ENCODE measurements at places on chromosomes 3 and 15.

GRCh38 chr15:29669823-29670222 is 152.4 kb downstream of the TJP1 start:
- no peak for DNase-seq

DNA sequence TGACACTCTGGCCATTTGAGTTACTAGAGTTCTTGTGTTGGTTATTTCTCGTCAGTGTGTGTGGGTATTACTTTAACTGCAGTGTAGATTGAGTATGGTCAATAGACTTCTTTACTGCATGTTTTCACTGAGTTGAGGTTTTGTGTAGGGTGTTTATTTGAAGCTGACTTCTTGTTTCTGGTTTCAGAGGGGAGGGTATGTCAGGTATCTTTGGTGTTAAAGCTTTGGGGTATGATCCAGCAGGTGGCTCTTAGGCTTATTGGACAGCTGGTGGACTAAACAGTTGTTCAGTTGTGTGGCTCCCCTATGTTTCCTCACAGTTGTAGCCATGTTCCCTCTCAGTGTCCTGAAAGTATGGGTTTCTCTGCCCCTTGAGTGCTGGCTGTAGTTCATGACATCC is 72.0 kb downstream of the AKAP13 start:
- no peak for DNase-seq

- no peak for DNase-seq
Measured at GRCh38 chr3:176262071-176262470, 935.2 kb downstream of the TBL1XR1 start.

DNA sequence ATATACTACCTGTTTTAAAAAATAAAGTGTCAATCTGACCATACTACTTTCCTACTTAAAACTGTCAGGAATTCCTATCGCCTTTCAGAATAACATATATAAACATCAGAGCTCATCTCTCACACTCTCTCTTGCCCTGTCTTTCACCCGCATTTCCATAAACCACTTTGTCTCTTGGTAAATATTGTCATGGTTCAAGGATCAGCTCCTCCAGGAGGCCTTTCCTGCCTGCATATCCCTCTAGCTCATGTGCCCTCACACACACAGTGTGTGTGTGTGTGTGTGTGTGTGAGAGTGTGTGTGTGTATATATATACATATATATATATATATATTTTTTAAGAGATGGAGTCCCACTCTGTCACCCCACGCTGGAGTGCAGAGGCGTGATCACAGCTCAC is 6.7 kb downstream of the SUMF1 start:
- no peak for DNase-seq

DNA sequence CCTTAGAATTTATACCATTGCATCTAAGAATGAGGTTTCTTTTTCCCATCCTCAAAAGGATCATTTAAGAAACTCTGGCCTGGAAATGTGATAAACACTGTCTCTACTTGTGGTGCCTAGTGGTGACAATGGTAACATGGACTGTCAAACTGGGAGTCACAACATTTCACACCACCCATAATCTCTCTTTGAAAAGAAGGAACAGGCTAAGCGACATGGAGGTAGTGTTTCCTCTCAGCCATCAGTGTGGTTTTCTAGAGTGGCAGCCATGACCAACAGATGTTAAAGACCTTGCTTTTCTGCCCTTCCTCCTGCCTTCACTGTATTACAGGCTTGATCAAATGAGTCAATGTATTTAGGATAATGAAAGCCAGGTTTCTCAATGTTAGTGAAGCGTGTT is 283.1 kb upstream of the STAC start:
- DNase-seq = no peak

DNA sequence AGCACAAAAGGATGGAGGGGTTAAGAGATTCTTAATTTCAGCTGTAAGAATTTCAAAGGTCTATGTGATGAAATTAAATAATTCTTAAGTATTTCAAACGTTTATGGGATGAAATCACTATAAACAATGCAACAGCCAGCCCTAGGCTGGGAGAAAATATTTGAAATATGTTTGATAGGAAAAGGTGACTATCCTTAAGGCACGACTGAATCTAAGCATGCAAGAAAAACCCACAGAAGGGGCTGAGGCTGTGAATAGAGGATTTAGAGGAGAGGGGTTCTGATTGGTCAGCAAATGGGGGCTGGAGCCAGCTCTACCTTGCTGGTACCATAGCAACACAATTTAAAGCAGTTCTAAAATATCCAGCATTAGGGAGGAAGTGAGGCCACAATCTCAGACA is 220.8 kb upstream of the ATP10A start:
- DNase-seq = no peak

DNA sequence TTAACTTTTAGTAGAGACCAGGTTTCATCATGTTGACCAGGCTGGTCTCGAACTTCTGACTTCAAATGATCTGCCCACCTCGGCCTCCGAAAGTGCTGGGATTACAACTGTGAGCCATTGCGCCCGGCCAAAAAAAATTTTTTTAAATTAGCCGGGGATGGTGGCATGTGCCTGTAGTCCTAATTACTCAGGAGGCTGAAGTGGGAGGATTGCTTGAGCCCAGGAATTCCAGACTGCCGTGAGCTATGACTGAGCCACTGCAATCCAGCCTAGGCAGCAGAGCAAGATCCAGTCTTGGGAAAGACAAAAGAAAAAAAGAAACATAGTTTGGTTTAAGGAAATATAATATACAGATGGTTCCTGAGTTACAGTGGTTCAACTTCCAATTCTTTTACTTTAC is 44.9 kb upstream of the EIF3J start:
- no peak for DNase-seq

DNA sequence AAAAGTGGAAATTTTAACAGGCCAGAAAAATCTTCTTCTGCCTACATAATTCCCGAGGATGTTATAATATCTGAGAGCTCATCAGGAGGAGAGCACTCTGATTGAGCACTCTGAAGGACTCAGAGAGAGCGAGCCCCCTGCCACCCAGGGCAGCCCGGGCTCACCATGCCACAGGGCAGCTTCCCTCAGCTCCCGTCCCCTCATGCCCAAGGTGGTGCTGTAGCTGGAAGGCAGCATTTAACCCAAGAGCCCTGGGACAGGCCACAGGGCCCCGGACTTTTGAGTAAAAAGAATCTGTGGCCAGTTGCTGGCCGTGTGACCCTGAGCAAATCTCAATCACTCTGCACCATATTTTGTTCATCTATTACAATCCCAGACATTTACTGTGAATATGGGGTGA is 23.5 kb upstream of the RAD18 start:
- DNase-seq = no peak

GRCh38 chr3:188037195-188037718 is 116.7 kb upstream of the LPP start:
- DNase-seq = no peak

DNA sequence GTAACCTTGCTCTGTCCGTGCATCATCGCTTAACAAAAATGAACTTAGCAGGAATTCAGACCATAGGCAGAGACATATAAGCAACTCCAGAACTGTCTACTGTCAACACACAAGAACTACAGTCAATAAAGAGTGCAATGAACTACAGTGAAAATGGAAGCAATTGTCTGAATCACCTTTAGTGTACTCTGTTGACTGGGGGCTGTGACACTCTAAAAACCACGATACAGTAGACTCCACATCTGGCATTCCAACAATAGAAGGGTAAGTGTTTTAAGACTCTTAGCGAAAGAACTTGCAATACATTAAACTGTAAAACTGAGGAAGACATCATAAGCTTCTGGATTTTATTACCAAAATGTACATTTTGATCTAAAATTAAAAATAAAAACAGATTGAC is 347.3 kb downstream of the ZBTB20 start:
- no peak for DNase-seq

GRCh38 chr15:42955518-42955917 is 34.9 kb upstream of the TTBK2 start:
- no peak for DNase-seq

DNA sequence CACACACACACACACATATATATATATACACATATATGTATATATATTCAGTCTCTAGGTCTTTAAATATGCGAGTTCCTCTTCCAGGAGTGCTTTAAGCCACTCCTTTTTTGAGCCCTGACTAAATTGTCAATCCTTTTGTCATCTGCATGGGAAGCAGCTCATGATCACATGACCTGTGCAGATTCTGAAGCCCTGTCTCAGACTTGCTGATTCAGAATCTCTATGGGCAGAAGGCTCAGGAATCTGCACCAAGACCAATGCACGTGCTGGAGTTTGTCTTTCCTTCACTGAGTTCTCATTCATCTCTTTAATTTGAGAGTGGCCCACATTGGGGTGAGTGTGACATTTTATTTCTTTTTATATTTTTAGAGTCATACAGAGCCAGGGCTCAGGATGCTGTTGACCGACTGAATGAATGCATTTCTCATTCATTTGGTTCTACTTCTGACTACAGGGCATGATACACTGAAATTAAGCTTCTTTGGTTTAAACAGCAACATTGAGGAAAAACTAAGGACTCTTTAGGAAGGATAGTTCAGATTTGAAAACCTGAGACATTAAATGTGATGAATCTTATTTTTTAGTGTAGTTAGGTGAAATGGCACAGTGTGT is 307.5 kb downstream of the EDEM1 start:
- no peak for DNase-seq

DNA sequence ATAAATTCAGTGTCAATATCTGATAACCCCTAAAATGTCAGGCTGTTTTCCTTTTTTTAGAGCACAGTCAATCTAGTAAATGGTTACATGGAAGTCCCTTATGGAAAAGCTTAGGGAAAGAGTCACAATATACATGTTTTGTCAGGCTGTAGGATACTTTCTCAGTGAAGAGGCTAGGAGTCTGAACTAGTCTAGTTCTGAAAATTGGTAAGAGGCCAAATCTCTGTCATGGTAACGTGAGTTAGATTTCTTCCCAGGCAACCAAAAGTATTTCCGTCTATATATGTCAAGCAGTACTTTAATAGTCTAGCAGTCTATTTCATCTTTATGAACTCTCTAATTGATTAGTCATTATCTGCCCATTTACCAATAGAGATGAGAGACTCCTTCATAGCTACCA is 215.9 kb upstream of the LRRC3B start:
- DNase-seq = no peak

DNA sequence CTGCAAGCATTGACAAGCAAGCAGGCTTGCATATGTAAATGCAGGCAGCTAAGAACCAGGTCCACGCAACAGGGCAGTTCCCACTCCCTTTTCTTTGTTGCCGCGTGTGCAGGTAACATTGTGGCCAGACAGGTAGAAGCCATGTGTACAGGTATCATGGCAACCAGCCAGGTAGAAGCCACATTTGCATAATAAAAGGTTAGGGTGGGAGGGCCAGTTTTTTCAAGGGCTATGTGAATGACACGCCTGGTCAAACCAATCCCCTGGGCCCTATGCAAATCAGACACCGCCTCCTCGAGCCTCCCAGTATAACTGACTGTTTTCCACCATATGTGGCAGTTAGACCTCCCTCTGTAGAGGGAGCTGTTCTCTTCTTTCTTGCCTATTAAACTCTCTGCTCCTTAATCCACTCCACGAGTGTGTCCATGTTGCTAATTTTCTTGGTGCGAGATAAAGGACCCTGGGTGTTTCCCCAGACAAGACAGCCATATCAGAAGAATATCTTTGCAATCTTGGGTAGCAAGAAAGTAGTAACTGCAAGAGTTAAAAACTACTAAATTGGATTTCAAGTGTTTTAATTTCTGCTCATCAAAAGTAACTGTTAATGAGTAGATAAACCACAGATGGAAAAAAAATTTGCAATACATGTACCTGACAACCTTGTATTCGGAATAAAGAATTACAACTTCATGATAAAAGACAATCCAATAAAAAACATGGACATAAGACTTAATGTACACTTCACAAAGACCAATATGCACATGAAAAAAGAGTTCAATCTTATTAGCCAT is 21.8 kb downstream of the PCOLCE2 start:
- DNase-seq = no peak

DNA sequence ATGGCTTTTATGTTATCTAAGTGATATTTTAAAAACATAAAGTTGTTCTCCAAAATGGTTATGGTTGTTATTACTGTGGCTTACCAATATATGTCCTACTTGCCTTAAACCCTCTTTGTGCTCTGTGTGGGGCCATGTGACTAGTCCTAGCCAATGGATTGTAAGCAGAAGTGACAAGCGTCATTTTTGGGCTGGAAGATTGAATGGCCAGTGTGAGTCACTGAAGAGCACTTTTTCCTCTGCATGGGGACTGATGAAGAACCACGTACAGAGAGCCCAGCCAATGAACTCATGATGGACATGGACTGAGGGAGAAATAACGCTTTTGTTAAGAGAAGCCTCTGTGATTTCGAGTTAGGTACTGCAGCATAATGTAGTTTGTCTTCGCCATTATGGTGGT is 332.7 kb downstream of the EDEM1 start:
- no peak for DNase-seq

- no peak for DNase-seq
Measured at GRCh38 chr15:63263519-63263918, 13.9 kb upstream of the APH1B start.

DNA sequence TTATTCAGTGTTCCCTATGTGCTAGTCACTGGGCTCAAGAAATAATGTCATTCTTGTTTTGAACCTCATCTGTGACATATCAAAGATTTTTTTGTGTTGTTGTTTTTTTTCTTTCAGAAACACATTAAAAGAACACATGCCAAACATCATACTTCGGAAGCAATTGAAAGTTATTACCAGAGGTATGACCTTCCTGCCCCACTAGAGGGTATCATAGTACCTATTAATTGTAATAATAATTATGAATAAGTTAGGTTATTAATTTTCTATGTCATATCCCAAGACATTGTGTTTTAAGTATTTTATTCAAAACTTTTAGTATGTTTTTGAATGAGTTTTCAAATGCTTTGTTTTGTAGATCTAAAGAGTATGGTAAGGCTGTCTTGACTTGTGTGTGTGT is 65.7 kb downstream of the CDIN1 start:
- DNase-seq = no peak

DNA sequence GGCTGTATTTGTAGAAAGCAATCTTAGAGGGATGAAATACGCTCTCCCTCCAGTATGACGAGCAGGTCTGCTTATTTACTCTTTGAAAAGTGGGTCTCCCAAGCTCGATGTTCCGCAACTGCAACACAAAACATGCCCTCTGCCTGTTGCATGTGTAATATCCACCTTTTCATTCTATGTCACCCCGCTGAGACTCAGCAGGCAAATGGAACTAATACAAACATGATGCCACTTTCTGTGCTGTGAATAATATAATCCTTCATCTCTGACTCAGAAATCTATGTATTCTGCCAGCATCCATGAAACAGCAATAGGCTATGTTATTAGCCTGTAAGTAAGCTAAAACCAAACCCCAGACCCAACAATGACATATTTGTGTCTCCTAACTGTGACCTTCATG is 200.8 kb upstream of the TMCO5A start:
- no peak for DNase-seq

- no peak for DNase-seq
Measured at GRCh38 chr3:45425237-45425933, 37.0 kb downstream of the LARS2 start.

GRCh38 chr3:10629671-10630040 is 124.3 kb upstream of the ATP2B2 start:
- no peak for DNase-seq

Measured in T-helper 9 cell (primary cell).